Stimulated activated CD8-positive, alpha-beta memory T cell treated with anti-CD3 and anti-CD28 coated beads, Interleukin-4, amount 100 ng/mL, for 1 hour (primary cell): ENCODE measurements at places on chromosomes 4 and X.
A peak's percentile ranks its signal among the peaks of the same experiment; 100 is the strongest.

DNA sequence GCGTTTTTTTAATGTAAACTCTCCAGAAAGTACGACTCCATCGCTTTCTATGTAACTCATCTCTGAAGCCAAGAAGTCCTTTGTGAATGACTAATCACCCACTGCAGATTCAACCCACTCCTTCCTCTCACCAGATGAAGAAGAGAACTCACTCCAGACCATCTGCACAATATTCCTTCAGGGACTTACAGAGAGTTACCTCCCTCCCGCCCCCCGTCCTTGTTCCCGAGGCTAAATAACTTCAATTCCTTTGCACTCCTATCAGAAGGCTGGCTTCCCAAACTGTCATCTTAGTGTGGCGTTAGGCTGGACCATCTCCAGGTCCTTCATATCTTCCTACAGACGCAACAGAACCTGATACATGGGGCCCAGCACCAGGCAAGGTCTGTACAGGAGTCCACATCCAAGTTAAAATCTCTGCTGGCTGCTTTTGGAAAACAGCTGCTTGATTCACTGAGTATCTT is 82.4 kb downstream of the AFAP1 start:
- no peak for DNase-seq

GRCh38 chrX:120452131-120452530 is 17.0 kb downstream of the LAMP2 start:
- no peak for DNase-seq

- no peak for DNase-seq
These were observed 526.4 kb upstream of the CXorf51A start for GRCh38 chrX:147340947-147341346.

DNA sequence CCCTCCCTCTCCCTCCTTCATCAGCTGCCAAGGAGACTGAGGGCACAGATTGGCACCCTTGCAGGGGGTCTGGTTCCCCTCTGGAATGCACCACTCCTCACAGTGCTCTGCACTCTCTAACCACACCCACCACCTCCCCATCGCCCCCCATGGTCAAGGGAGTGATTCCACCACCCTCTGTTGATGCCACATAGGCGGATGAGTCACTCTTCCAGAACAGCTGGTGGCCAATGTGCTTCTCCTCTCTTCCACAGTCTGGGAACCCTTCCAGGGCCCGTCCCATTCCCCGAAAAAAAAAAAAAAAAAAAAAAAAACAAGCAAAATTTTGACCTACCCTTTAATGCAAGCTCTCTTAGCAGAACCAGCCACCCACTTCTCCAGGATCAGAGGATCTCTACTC is 341.3 kb upstream of the KLF3 start:
- no peak for DNase-seq

GRCh38 chr4:114192854-114193253 is 213.4 kb upstream of the ARSJ start:
- DNase-seq, result no peak

- DNase-seq, result no peak
These were observed 270.6 kb upstream of the GK2 start for GRCh38 chr4:79678472-79679202.

GRCh38 chr4:107252571-107252970 is 216.5 kb upstream of the DKK2 start:
- DNase-seq, result no peak

GRCh38 chrX:40016749-40017148 is 81.0 kb downstream of the BCOR start:
- no peak for DNase-seq

DNA sequence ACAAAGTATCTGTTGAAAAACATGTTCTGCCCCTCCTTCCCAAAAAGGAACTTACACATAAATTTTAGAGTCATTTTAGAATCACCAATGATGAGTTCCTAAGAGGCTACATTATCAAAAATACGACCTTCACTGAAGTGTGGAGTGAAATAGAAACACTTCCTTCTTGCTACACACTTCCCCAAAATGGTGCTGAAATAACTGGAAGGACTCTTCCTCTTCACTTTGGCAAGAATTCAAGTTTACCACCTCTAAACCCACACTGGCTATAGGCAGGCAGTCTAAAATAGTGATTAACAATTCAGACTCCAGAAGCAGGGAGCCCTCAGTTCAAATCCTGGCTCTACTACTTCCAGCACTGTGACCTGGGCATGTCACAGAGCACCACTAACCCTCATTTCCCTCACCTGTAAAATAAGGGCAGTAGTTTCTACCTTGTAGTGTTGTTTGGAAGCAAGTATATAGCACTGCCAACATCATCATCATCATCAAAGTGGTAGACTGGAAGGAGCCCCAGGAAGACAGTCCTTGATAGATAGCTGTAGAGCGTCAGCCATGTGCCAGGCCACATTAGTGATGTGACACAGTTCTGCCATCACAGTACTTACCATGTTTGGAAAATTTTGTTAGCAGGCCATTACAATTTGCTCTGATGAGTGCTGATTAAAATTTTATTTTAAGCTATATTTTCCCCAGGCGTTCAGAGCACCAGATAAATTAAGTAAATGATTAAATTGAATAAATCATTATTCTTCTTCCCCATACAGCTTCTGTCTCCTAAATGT is 103.3 kb downstream of the PARM1 start:
- no peak for DNase-seq

GRCh38 chrX:135384161-135384836 is 37.4 kb upstream of the SMIM10L2A start:
- DNase-seq, result no peak

- DNase-seq, result no peak
These were observed 36.0 kb downstream of the GAB3 start for GRCh38 chrX:154714925-154715324.

DNA sequence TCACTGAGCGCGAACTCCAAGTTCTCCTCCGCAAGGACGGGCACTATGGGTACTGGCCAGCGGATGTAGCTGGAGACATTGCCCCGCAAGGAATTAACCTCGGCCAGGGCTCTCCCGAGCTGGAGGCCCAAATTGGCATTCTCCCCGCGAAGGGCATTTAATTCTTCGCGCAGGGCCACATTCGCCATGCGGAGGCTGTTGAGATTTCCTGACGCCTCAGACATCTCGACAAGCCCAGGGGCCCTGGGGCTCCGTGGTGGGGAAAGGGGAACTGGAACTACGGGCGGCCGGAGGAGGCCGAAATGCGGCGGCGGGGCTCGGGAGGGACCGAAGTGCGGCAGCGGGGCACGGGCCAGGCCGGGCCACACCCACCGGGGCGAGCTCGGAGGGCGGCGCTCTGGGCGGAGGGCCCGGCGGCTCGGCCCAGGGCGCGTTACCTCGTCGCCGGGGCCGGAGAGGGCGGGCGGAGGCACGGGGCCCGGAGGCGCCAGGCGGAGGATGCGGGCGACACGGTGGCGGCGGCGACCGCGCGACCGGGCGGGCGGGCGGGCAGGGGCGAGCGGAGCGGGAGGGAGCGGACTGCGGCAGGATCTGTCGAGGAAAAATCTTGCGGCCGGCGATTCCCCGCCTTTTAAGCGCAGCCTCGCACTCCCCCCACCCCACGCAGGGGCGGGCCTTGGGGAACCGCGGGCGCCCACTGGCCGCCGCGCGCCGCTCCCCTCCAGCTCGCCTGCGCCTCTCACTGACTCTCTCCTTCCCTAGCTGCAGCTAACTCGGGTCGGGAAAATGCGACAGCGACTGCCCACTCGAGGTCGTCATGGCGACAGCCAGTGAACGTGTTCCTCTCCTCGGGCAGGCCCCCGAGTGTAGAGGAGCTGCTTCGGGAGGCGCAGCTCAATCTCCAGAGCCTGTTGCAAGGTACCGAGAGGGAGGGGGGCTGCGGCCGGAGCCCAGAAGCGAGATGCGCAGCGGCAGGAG is at the start of gene RTL5:
Gene RTL5 (minus strand): TSS at position 599 of the 978 bp plus-strand sequence.
- no peak for DNase-seq

DNA sequence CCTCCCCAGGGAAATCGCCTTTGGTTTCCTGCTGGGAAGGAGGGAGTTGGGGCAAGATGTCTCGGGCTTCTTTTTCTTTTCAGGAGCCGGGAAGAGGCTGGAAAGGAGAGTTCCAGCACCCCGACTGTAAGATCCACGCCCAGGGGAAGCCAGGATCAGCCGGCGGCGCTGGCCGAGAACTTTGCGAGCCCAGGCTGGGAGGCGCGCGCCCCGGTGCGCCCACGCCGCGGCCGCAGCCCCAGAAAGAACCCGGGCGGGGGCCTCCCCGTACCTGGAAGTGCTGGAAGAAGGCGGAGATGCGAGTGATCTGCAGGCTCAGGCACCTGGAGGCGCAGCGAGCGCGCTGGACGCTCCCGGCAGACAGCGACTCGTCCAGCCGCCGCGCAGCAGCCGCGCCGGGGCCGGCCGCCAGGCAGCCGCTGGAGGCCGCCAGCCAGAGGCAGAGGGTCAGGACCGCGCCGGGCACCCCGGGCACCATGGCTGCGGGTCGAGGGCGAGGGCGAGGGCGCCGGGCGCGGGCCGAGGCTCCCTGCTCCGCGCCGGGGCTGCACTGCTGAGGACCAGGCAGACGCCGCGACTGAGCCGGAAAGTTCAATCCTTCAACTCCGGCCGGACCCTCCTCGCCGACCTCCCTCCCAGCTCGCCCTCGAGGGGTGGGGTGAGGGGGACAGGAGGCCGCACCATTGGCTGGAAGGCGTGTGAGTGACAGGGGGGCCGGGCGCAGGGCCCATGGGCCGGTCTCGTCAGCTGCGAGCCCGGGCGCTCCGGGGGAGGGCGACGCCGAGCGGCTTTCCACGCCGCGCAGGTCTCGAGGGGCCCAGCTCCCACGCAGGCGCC is at the start of gene ANOS1:
Gene ANOS1 (minus strand): TSS at position 579 of the 837 bp plus-strand sequence. CDS start 101 bp downstream, at position 478.
- no peak for DNase-seq

GRCh38 chrX:76172325-76172893 is 453 bp upstream of the PBDC1 start:
- DNase-seq, result no peak

GRCh38 chrX:118562582-118563164 is 67.1 kb downstream of the DOCK11 start:
- no peak for DNase-seq

- DNase-seq, result no peak
These were observed 62.3 kb upstream of the SHOX start for GRCh38 chrX:568311-568710.

GRCh38 chr4:80006935-80007744 is 65.9 kb downstream of the ANTXR2 start:
- no peak for DNase-seq

- DNase-seq, result peak; percentile 29
These were observed 41.0 kb upstream of the GATB start for GRCh38 chr4:151801547-151802516.

DNA sequence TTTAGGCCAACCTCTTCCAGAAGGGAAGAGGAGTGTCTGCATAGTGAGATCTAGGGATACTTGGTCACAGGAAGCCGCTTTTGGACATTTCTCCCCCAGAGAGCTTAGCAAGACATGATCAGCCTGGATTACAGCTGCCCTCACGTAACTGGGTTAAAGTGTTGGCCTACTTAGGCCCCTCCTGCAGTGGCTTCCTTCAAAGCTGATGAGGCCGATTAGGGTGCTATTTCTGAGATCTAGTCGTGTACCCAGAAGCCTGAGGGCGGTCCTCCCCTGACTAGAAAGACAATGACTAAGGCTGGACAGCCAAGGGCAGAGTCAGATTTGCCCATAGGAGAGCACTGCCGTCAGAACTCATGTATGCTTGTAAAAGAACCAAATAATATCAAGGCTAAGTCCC is 135.0 kb downstream of the AMMECR1 start:
- DNase-seq, result no peak

- DNase-seq, result peak; percentile 17
These were observed 1.5 kb upstream of the PAPSS1 start for GRCh38 chr4:107721436-107722100.

DNA sequence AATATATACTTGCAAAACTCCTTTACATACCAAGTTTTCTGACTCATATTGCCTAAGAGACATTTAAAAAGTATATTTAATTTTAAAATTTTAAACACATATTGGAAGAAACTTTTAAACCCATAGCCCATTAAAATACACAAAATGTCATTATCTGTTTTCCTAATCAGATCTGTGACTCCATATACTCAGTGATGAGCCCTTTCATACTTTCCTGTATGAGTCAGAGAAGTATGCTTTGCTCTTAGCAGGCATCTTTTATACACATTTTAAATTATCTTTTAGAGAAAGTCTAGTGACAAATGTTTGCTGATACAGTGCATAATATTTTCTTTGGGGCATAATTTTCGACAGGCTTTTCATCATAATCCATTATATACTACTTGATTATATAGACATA is 26.4 kb downstream of the SPIN3 start:
- DNase-seq, result no peak

GRCh38 chrX:10698318-10698640 is 77.9 kb upstream of the MID1 start:
- no peak for DNase-seq

- no peak for DNase-seq
These were observed 770.8 kb upstream of the PRKX start for GRCh38 chrX:4484266-4484665.

DNA sequence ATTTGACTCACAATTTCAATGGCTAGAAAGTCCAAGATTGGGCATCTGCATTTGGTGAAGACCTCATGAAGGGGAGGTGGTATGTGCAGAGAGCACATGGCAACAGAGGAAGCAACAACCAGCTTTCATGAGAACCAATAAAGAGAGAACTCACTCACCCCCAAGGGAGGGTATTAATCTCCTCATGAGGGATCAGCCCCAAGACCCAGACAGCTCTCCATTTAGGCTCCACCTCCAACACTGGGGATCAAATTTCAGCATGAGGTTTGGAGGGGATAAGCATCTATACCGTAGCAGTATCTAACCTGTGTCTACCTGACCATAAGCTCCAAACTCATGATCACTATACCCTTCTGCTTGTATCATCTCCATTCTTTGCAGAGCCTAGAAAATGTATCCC is 9.3 kb upstream of the TBC1D19 start:
- DNase-seq, result no peak
